ENCODE measurements at places on chromosomes 5 and 9.

GRCh38 chr9:12666813-12667212 is 26.4 kb upstream of the TYRP1 start:
- DNase-seq = no peak

- DNase-seq = peak; percentile 74
These were observed at the start of gene ISL1 for GRCh38 chr5:51383131-51384121. TSS of gene ISL1 (plus strand) at chr5:51383448. CDS start at chr5:51383672, 224 bp downstream.

DNA sequence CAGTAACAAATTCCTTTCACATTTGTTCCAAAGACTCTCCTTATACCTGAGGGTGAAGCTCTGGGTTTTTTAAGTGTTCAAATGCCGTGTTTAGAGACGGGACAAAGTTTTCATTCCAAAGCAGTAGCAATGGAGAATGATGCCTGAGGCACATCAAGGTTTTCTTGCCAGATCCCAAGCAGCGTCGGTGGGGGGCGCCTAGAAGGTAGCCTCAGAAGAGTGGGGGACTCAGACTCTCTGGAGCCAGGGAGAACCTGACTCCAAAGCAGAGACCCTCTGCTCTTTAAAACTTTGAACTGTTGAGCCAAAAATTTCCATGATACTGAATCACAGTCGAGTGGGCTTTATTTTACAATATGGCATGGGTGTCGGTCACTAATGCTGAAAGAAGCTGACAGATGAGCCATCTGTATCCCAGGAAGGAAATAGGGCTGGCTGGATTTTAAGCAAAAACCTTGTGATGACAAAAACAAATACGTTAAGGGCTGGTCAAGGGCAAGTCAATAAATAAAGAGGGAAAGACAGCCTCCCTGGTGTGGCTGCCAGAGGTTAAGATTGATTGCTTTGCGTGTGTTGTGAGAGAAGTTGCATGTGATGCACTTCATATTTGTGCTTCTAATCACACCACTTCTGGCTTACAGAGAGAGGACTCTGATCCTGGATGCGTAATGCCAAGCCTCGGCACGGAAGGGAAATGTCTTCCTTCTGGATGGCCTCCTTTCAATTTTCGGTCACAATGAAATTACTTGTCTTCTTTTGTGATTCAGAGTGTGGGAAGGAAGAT is 161.1 kb upstream of the EFNA5 start:
- no peak for DNase-seq

GRCh38 chr9:114060711-114061110 is 17.4 kb downstream of the AMBP start:
- DNase-seq = no peak

- DNase-seq = no peak
These were observed 626.4 kb upstream of the NUDT12 start for GRCh38 chr5:104189031-104189430.

DNA sequence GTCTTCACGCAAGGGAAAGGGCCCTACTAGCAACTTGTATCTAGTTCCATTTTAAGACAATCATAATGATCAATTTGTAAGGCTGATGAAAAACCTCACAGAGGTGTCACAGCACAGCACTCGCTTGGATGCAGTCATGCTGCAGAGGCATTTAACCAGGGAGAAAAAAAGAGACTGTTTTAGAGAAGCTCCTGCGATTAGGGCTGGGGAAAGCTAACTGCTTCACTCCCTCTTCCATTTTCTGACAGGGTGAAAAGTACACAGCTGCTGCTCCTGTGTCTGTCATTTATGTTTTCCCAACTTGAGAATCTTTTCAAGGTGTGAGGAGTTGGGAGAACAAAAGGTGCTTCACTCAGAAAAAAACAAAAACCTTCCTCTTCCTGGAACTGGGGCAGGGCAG is 106.4 kb downstream of the CDK5RAP2 start:
- DNase-seq = no peak

- DNase-seq = no peak
These were observed 427 bp downstream of the RBM27 start for GRCh38 chr5:146203872-146204192.

DNA sequence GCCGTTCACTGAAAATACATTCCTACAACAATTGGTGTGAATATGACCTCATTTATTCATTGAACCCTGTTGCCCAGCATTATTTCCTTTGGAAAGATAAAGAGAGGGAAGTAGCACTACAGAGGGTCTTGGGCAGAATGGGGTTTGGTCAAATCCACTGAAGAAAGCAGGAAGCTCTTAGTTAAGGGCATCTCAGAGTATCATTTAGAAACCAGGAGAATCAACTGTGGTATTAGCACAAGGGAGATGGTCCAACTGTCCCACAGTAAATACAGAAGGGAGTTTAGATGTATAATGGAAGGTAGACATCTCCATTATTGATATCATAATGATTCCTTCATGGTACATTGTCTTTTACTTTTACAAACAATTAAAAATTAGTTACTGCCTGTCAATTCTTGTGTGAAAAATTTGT is 47.1 kb downstream of the LIX1 start:
- DNase-seq = no peak

DNA sequence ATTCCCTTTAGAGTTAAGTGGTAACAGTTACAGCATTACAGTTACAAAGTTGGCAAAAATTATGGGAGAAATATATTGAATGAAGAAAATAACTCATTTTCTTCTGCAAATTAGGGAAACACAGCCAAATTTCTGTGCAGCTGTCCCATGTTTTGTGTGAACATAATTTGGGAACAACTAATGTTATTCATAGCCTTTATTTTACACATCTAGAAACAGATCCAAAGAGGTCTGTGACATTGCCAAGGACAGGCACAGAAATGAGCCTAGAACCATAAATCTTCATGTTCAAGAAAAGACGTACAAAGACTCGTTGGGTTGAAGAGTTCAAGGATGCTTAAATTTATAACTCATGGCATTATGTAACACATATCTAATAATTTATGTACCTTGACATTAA is 114.1 kb upstream of the TXNDC8 start:
- DNase-seq = no peak

DNA sequence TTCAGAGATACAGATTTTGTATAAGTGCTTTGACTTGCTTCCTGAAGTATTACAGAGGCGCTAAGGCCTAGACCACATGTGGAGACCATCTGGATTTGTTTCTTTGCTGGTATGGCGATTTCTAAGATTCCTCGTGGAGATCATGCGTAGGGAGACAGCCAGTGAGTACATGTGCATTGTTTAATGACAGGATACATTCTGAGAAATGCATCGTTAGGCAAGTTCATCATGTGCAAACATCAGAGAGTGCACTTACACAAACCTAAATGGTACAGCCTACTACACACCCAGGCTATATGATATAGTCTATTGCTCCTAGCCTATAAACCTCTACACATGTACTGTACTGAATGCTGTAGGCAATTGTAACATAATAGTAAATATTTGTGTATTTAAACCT is 16.5 kb upstream of the CEP120 start:
- DNase-seq = no peak

GRCh38 chr5:178439493-178440180 is 150.6 kb downstream of the COL23A1 start:
- DNase-seq = no peak

DNA sequence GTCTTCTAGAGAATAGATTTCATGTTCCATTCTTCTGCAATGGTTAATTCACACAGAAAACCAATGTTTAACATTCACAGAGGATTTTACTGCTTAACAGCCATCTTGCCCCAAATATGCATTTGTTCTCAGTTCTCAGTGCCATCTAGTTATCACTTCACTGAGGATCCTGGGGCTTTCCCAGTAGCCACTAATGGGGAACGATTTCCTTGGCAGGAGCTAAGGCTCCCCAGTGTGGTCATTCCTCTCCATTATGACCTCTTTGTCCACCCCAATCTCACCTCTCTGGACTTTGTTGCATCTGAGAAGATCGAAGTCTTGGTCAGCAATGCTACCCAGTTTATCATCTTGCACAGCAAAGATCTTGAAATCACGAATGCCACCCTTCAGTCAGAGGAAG is 3.4 kb downstream of the ERAP2 start:
- DNase-seq = no peak

- DNase-seq = no peak
These were observed 3.8 kb downstream of the TMEM8B start for GRCh38 chr9:35832814-35833213.

GRCh38 chr5:80216096-80216495 is 39.8 kb downstream of the SERINC5 start:
- DNase-seq = no peak

DNA sequence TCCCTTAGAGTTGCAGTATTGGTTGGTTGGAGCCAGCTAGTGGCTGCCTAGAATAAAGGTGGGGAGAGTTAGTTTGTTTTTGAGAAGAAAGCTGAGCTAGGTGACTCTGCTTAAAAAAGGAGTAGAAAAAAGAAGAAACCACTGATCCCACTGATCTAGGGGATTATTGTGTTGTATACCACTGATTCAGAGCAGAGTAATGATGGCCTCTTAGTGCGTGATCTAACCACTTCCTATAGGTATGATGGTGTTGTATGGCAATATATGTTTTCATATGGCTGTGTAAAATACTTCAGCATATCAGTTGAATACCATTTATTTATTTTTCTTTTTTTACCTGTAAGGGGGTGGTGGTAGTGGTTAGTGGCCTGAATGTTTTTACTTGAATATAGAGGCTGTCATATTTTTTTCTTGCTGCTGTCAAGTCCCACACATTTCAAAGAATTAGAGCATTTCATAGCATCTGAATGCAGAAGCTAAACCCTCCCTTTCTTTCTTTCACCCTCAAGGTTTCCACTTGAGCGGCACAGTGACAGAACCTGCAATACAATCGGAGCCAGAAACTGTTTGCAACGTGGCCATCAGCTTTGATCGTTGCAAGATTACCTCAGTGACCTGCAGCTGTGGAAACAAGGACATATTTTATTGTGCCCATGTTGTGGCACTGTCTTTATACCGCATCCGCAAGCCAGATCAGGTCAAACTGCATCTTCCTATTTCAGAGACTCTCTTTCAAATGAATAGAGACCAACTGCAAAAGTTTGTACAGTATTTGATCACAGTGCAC is 140.3 kb downstream of the ZSWIM6 start:
- no peak for DNase-seq

DNA sequence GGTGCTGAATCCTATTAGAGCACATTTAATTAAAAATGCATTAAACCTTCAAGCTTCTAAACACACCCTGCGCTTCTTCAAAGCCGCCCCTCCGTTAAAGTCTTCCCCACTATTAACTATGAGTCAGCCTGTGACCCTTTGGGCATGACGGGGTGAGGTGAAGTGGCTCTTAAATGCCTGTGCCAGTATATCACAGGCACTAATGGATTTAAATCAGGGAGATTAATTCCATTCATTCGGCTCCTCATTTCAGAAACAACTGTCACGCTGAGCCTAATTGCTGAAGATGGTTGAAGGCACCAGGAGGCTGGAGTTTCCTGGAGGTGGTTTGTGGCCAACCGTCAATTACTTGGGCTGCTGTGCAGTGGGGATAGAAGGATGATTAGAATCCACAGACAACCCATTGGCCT is 192.6 kb upstream of the MSX2 start:
- DNase-seq = no peak

DNA sequence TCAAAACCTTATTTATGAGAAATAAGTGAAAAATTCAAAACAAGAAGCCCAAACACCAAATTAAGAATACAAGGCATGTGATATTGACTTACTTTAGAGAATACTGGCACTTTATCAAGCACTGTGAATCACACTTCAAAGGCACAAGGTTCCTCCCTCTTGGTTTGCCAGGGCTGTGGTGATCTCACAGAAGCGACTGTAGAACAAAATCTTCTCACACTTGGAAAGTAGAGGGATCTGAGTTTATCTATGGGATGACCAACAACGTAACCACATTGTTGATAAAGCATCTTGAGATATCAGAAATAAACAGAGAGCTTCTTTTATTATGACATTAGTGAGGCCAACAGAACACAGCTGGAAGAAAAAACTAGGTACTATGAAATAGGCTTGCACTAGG is 295.9 kb downstream of the NFIB start:
- no peak for DNase-seq

- peak; percentile 87 for DNase-seq
These were observed 96.5 kb downstream of the PBX3 start for GRCh38 chr9:125843646-125844045.

- no peak for DNase-seq
These were observed 235.8 kb downstream of the TMEM38B start for GRCh38 chr9:105930011-105930627.

- DNase-seq = no peak
These were observed 30.8 kb downstream of the MTAP start for GRCh38 chr9:21833090-21833801.

- DNase-seq = no peak
These were observed 115.2 kb downstream of the GNAQ start for GRCh38 chr9:77916410-77916819.

DNA sequence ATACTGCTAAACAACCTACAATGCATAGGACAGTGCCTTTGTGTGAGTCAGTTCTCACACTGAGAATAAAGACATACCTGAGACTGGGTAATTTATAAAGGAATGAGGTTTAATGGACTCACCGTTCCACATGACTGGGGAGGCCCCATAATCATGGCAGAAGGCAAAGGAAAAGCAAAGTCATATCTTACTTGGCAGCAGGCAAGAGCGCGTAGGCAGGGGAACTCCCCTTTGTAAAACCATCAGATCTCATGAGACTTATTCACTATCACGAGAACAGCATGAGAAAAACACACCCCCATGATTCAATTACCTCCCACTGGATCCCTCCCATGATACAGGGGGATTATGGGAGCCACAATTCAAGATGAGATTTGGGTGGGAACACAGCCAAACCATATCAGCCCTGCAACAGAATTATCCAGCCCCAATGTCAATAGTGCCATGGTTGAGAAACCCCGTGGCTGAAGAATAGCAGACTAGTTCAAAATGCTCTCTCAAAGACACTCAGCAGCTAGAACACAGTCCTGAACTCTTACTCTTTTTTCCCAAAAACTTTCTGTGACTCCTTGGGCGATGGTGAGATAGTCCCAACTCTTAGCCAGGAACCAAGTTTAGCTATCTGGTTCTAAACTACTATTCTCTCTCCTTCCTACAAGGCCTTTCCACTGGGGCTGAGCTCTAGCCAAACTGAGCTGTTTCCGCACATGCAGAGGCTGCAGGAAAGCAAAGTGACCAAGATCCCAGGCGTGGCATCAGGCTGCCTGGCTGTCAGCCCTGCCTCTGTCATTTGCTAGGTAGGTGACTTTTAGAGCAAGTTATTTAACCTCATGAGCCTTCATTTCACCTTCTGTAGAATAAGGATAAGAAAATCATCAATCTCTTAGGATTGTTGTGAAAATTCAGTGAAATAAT is 21.7 kb downstream of the FAT2 start:
- DNase-seq = no peak

DNA sequence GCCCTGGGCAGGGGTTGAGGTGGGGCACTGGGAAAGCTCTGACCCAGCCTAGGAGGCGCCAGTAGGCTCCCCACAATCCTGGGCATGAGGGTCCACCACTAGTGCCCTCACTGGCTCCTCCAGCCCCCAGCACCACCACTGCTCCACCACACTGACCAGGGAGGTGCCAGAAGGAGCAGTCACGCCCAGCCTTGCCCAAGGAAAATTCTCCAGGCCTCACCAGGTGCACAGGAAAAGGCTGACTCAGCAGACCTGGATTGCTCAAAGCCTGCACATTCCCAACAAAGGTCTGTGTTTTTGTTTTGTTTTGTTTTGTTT is 62.9 kb downstream of the ZNF354C start:
- DNase-seq = no peak

DNA sequence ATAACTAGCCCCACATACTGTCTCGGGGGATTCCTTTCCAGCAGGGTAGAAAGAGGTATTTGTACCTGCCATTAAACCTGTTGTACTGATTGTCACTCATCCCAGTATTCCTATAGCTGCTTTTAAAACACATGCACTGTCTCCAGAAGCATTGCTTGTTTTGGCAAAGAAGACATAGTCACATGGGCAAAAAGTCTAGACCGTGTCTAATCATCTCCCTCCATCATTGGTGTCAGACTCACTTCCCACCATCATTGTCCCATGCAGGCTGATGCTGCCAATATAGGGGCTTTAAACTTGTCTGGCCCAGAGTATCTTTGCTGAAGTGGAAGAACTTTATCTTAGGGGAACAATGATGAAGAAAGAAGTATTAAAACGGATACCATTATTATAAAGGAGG is 12.6 kb downstream of the DNAJC21 start:
- DNase-seq = no peak
